ENCODE measurements at places on chromosomes 3 and 15.

GRCh38 chr3:186909078-186909853 lies 21.1 kb upstream of the ST6GAL1 start:
- peak; percentile 81 for DNase-seq

DNA sequence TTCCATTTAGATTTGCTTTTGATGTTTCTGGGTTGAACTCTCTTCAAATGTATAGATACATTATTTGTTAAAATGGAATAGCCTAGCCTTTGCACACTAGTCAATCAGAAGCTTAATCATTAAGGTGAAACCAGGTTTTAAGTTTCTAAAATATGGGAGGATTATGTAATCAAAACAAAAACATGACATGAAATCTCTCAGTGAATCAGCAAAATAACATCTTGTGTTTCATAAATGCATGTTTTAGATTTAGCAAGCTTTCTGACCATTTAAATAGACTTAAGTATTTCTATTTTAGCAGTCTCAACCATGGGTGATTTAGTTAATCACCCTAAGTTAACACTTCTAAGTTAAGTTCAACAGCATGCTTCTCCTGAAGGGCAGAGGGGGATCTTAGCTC lies 11.3 kb downstream of the GTF2E1 start:
- DNase-seq, result no peak

GRCh38 chr3:154095832-154096421 lies 25.3 kb upstream of the ARHGEF26 start:
- peak; percentile 9 for DNase-seq

DNA sequence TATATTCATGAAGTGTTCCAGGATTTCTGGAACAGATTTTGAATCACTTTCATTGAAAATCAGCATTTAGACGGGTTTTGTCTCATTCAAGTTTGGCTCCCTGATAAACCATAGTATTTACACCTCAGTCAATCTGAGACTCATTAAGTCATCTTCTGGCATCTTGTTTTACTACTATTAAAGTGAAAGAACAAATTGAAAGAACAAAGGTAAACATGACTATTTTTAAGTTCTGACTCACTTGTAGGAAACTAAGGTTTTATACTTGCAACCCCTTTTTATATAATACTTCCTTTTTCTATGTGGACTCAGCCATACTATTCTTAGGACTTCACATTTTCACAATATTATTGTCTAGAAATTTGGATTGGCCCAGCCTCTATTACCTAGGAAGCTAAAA lies 854.4 kb downstream of the SQOR start:
- no peak for DNase-seq

- DNase-seq, result no peak
These were observed 327.4 kb downstream of the EPHA3 start for GRCh38 chr3:89434621-89435380.

GRCh38 chr3:115469649-115470048 lies 153.7 kb upstream of the GAP43 start:
- DNase-seq, result no peak

GRCh38 chr3:128969993-128970739 lies 23.7 kb downstream of the CFAP92 start:
- DNase-seq, result peak; percentile 52

GRCh38 chr15:67917037-67917436 lies 77.2 kb upstream of the RNU6-1 start:
- DNase-seq, result no peak

DNA sequence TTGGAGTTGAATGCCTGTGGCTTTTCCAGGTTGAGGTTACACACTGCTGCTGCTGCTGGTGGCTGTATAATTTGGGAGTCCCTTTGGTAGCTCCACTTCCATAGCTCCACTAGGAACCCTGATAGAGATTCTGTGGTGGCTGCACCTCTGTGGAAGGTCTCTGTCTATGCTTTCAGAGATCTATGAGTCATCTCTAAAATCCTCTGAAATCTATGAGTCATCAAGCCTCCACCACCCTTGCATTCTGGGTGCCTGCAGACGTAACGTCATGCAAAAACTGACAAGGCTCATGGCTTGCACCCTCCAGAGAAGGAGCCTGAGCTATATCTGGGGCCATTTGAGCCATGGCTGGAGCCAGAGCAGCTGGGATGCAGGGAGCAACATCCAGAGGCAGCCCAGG lies 1037.0 kb upstream of the CFAP20DC start:
- no peak for DNase-seq
